H7 (cell line): ENCODE measurements at places on chromosomes 7 and 10. TPM values are rescaled to one million over a fixed set of nuclear protein-coding genes. Genes with fewer than 3 reads are reported as not detected.

MYO3A gene
- 4.8 and 4.9 TPM in 2 replicates for total RNA-seq

GRCh38 chr10:86355571-86356038, 11.0 kb downstream of the GRID1 start:
- DNase-seq: no peak

ACTL6B gene
- total RNA-seq: 0.30 and 0.90 TPM in 2 replicates

DNA sequence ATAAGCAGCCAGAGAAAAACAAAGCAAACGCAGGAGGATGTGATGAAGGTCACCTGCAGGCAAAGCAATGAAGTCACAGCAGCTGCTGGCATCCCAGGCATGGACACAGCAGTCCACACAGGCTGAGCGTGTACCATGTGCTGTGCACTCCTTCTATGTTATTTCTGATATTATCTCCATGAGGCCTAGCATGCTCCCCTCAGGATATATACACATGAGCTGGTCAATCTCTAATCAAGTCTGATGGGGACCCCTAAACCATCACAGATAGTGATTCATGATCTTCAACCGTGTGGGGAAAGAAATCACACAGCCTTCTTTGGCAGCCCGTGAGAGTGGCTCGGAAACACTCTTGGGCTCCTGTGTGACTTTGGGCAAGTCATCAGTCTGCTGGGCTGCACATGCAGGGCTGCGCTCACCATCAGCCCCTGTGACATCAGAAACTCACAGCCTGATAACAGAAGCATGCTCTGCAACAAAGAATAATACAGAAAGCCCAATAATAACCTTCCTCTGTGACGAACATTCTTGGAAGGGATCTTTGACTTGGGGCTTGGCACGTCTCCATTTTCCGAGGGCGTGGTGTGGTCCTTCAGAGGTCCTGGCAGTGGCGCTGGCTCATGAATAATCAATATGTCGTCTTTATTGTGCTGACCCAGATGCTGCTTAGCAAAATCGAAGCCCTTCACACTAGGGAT, 83.0 kb upstream of the ATP6V0A4 start:
- DNase-seq: no peak
